Panc1 (cell line): ENCODE measurements at places on chromosomes 5 and 9. TPM values are rescaled to one million over a fixed set of nuclear protein-coding genes. Genes with fewer than 3 reads are reported as not detected.

The TAF1L gene
- not detected for total RNA-seq

The PDE8B gene
- total RNA-seq = 0.62 TPM

GRCh38 chr5:24547132-24547531, 97.6 kb downstream of the CDH10 start:
- DNase-seq = no peak

- no peak for DNase-seq
These were observed 153.8 kb downstream of the AUH start for GRCh38 chr9:91207729-91208418.

The DND1 gene
- total RNA-seq = 1.8 TPM

GRCh38 chr5:174559141-174559540, 165.2 kb upstream of the MSX2 start:
- DNase-seq = no peak

The KCTD16 gene
- total RNA-seq = 0.08 TPM

GRCh38 chr5:81756016-81756415, 5.1 kb upstream of the SSBP2 start:
- no peak for DNase-seq

The PCDHGB7 gene
- 6.7 TPM for total RNA-seq

DNA sequence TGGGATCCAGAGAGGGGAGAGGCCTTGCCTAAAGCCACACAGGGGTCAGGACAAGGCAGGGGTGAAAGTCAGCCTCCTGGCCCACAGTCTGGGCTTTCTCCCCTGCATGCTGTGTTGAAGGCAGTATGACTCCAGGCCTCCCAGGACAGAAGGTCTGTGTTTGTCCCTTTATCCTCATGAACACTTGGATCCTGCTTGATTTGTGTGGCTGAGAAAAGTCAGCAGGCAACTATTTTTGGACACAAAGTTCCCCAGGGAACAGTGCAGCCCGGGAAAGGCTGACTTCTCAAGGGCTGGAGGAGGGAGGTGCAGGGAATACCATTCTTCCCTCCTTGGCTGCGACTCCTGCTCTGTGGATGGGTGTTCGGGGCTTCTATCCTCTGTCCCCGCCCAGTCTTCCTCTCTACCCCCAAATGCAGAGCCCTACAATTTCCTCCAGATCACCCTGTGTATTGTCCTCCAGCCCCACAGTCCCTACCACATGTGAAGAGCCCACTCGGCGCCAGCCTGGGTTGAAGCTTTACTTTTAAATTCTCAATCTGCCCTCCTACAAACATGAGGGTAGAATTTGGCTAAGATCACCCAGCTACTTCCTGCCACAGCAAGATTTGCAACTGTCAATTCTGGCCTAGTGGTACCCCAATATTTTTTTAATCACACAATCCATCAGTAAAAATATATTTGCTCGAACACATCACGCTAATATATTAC, 4.1 kb downstream of the AKNA start:
- DNase-seq = no peak

DNA sequence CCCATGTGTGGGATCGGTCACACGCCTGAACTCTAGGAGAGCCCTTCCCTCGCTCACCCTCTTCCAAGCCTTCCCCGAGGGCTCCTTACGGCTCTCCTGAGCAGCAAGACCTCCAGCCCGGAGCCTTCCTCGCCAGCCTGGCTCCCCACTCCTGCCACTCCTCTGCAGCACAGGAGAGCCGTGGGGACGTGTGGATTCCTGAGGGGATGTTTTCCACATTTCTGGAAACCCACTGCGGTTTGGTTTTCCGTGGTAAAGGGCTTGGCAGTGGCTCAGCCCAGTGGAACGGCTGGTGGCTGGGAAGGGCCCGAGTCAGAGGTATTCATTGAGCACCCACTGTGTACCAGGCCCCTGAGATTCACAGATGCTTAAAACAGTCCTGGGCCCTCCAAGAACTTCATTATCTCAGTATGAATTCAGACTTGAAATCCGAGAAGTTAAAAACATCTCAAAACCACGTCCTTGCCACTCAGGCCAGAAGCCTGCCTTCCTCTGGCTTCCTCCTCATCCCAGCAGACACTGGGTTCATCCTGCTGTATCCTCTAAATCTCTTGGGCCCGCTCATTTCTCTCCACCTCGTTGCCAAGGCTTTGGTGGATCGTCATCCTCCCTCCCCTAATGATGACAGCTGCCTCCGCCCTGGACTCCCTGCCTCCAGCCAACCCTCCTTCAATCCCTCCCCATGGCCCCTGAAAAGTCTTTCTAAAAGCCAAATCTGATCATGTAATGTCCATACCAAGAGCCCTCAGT, 109.6 kb downstream of the FGF18 start:
- no peak for DNase-seq

- DNase-seq = peak; percentile 66
These were observed 14.4 kb upstream of the SPINK4 start for GRCh38 chr9:33225319-33226147.

- DNase-seq = no peak
These were observed at the start of gene RAI14 for GRCh38 chr5:34656001-34656699. Gene RAI14 (plus strand): TSS chr5:34656328. CDS start chr5:34686920, 30,592 bp downstream.

The PCDHA12 gene
- total RNA-seq = 10.0 TPM

GRCh38 chr9:126502417-126503332, 111.1 kb upstream of the LMX1B start:
- DNase-seq = no peak

DNA sequence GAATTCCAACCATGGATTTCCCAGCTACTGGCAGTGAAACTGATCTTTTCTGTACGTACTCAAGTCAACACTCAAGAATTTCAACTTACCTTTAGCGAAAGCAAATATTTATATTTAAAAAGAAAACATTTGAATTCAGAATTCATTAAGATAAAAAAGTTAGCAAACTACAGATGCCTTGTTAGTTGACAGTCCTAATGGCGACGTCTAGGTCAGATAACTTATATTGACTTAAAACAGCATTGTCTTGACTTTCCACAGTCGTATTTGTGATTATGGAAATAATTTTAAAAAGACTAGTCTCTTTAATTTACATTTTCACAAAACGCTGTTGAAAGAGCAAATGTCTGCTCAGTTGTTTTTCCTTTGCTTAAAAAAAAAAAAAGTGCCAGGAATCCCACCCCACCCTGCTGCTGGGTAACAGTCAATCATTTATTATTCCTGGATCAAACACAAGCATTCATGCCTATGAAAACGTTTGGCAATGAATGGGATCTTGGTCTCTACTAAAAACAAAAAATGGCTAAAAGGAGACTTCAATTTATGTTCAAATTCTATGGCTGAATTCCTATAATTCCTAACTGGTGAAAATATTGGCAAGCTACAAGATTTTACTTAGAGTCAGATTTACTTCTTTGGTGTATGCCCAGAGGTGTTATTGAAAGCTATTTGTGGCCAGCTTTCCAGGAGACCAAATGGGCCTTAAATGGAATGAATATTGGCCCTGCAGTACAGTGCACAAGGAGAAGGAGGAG, 22.0 kb downstream of the OR2S2 start:
- no peak for DNase-seq

The FBP2 gene
- total RNA-seq = not detected

The LVRN gene
- 0.08 TPM for total RNA-seq

DNA sequence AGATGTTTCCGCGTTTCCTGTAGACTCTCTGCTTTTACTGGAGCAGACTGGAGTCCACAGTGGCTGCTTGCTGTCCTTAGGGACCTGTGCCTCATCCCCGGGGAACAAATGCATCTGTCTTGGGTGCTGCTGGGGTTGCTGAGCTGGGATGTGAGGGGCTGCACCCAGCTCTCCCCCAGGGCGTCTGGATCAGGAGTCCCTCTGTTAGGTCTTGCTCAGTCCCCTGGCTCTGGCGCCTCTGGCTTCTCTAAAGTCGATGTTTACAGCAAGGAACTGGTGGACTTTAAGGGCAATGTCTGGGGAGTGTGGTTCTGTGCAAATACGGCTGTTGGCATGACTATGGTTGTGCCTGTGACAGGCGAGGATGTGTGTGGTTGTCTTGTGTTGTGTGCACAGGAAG, 91.4 kb downstream of the CACNA1B start:
- no peak for DNase-seq

The SLC46A2 gene
- not detected for total RNA-seq

The CCNO gene
- total RNA-seq = 12.3 TPM

GRCh38 chr5:118551031-118551430, 437.3 kb downstream of the DTWD2 start:
- no peak for DNase-seq

DNA sequence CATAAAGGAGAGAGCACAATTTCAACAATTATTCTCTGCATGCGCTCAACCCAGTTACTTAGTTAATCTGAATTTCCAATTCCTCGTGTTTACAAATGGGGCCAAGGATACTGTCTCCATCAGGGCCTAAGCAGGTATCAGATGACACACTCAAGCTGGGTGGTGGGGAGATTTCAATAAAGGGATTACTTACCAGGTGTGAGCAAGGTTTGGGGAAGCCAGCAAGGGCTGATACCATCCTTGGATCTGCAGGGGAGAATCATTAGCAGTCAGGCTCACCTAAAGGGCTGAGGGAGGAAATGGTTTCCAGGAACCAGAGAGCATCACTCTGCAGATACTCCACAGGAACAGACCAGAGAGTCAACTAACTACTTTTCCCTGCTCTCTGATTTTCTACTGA, 487.1 kb downstream of the NTRK2 start:
- no peak for DNase-seq

DNA sequence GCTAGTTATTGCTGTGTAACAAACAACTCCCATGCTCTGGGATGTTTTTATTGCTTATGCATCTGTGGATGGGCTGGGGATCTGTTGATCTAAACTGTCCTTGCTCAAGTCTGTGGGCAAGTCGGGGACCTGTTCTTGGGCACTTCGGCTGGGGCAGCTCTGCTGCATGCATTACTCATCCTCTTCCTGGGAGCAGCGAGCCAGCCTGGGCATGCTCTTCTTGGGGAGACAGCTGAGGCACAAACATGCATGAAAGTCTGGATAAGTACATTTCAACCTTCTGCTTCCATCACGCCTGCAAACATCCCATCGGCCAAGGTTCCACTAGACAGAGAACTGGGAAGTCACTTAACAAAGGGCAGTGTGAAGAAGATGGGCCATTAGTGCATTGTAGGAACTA, 66.3 kb downstream of the ANKRD33B start:
- DNase-seq = no peak

DNA sequence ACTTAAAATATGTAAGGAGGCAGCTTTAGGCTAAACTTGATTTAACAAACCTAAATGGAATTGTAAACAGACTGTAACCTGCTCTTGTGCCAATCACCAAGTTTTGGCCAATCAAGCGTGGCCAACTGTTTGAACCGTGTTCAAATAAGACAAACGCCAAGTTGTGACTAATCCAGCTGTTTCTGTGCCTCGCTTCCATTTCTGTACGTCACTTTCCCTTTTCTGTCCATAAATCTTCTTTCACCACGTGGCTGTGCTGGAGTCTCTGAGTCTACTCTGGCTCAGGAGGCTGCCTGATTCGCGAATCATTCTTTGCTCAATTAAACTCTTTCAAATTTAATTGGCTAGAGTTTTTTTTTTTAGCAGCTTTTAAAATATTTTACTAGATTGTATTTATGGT, 71.3 kb downstream of the LIX1 start:
- DNase-seq = peak; percentile 7

- no peak for DNase-seq
These were observed 10.6 kb upstream of the SEMA6A start for GRCh38 chr5:116585227-116585626.

- peak; percentile 83 for DNase-seq
These were observed 17.3 kb downstream of the QSOX2 start for GRCh38 chr9:136228107-136228875.

- no peak for DNase-seq
These were observed 26.1 kb upstream of the IL7R start for GRCh38 chr5:35830587-35830986.

The PALM2AKAP2 gene
- 0.44 TPM for total RNA-seq

The RETREG1 gene
- total RNA-seq = 0.74 TPM

GRCh38 chr5:24783596-24783995, 138.8 kb upstream of the CDH10 start:
- no peak for DNase-seq

The SLC12A7 gene
- total RNA-seq = 297 TPM

- no peak for DNase-seq
These were observed 108.5 kb upstream of the TXNDC8 start for GRCh38 chr9:110446171-110446570.

DNA sequence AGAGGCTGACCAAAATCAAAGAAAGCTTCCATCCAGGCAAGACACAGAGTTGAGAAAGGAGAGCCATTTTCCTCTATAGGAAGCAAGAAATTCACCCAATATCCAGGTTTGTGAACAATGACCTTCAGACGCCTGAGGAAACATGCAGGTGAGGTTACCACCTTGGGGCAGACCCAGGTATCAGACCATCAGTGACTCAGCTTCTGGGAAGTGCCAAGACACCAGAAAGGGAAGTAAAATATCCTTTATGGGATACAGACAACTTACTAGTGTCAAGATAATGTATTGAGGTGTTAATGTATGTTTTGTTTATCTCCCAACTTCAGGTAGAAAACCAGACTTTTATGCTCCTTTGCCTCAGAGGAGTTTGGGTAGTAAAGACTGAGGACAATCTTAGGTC, 2.2 kb upstream of the DTWD2 start:
- DNase-seq = no peak

The IL5 gene
- total RNA-seq = not detected

GRCh38 chr9:115135821-115136778, 18.1 kb upstream of the TNC start:
- DNase-seq = no peak

DNA sequence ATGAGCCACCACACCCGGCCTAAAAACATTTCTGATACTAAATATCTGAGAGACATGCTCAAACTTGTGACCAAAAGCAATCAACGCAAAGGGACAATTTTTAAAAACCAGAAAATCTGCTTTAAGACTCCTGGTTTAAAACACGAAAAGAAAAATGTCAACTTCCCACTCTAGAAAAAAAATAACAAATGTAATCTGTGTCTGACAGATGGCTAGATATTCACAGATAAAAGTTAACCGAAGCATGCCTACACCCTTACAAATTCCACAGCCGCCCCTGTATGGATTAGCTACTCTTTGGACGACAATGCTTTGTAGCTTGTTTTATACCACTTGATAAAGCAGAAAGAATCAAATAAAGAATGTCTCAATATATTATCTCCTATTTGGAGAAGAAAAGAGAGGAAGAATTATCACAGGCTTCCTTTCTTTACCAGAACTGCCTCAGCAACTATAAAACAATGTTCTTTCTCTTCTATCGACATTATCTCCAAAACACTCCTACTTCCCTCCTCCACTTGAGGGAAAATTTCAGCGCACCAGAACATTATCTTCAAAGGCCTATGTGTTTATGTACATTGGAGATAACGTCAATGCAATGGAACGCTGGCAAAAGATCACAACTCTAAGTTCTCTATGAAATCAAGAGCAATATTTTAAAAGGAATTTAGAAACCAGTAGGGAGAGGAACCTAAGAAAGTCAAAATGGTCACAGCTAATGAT, 26.2 kb downstream of the CEMIP2 start:
- no peak for DNase-seq

The OMD gene
- not detected for total RNA-seq

The HNRNPAB gene
- 273 TPM for total RNA-seq

The ANXA2R gene
- total RNA-seq = 6.2 TPM

The FGF10 gene
- not detected for total RNA-seq

GRCh38 chr5:115775999-115776398, 40.5 kb downstream of the CDO1 start:
- no peak for DNase-seq
